ENCODE measurements at places on chromosomes 13 and 19.

DNA sequence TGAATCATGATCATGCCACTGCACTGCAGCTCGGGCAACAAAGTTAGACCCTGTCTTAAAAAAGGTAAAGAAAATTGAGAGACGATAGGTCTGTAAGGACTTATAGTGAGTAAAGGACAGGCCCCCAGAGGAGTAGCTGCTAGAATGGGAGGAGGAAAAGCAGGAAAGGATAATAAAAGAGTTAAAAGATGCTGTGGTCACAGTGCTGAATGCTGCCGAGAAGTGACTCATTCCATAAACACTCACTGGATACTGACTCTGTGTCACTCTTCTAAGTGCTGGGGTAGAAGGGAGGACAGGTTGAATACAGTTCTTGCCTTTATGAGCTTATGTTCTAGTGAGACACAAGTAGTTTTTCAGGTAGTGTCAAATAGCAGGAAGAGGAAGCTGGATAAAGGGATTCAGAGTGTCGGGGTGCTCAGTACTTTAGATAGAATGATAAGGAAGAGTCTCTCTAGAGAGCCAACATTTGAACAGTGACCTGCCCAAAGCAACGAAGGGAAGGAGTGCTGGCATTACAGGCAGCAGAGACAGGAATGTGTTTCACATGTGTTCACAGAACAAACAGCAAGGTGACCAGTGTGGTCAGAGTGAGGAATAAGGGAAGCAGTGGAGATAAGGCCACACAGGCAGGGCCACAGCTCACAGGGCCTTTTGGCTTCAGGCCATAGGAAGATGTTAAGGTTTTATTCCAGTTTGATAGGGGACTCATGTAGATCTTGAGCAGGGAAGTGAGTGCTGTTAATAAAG lies 1240.5 kb downstream of the UQCRFS1 start:
- no peak for DNase-seq

DNA sequence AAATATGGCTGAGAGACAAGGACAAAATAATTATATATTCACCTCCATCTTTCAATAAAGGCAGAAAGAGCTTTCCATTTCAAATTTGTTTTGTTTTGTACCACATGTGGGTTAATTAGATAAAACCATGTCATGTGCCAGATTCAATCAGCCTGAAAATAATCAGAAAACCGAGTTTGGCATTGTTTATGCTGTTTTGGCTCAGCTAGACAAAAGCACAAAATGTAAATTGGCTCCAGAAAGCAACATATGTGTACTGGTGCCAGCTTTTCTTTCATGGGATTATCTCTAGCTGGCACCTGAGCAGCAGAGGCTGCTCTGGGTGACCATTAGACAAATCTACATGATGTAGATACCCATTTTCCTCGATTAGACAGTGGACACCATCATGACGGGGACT lies 9.2 kb upstream of the DNAJC15 start:
- no peak for DNase-seq

DNA sequence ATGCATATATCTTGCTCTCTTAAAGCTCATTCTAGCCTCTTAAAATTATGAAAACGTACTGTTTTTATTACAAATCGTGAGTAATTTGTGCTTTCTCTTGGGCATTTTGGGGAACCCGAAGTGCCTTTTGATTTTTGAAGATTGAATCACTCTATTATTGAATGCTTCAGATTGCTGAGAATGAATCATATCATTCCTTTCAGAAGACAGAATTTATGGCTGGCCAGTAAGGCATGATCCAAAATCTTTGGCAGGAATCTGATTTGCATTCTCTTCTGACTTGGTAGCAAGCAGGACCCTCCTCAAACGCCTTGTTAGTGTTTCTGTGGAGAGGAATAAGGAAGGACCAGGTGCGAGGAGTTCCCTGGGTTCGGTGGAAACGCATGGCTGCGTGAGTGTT lies 49.5 kb downstream of the STARD13 start:
- DNase-seq: no peak

- no peak for DNase-seq
These were observed 1.1 kb downstream of the CD79A start for GRCh38 chr19:41877916-41878905.

DNA sequence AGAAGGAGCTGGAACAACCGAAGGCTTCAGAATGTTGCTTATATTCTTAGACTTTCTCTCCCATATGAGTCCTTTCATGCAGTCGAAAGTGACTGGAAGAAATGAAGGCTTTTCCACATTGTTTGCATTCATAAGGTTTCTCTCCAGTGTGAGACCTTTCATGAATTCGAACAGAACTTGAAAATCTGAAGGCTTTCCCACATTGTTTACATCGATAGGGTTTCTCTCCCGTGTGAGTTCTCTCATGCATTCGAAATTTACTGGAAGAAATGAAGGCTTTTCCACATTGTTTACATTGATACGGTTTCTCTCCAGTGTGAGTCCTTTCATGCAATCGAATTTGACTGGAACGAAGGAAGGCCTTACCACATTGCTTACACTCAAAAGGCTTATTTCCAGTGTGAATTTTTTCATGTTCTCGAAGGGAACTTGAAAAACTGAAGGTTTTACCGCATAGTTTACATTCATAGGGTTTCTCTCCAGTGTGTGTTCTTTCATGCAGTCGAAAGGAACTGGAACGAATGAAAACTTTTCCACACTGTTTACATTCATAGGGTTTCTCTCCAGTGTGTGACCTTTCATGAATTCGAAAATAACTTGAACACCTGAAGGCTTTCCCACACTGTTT lies 21.5 kb downstream of the ZNF14 start:
- DNase-seq: no peak

Data from stimulated activated CD4-positive, alpha-beta T cell treated with anti-CD3 and anti-CD28 coated beads, TNF-alpha, amount 100 ng/mL, for 4 hours (primary cell).